Hypothalamus (tissue), 51 donors: ENCODE measurements at places on chromosomes 16 and 17.

DNA sequence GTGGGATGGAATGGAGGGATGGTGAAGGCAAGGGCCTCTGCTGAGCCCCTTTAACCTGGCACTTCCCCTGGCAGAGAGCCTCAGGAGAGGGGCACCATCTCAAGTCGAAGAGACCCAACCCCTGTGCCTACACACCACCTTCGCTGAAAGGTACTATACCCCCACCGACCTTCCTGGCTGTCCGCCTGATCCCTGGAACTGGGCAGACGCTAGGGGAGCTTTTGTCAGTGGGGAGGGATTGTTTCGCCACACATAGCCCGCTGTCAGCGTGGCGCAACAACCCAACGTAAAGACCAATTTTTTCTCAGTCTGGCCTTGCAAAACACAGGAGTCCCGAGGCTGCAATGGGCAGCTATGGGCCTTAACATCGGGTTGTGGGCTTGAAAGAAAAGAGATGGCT, 3.1 kb downstream of the PPP1R1B start:
- DNase-seq = no peak

GRCh38 chr16:73499276-73499675, 451.3 kb upstream of the ZFHX3 start:
- DNase-seq = no peak

DNA sequence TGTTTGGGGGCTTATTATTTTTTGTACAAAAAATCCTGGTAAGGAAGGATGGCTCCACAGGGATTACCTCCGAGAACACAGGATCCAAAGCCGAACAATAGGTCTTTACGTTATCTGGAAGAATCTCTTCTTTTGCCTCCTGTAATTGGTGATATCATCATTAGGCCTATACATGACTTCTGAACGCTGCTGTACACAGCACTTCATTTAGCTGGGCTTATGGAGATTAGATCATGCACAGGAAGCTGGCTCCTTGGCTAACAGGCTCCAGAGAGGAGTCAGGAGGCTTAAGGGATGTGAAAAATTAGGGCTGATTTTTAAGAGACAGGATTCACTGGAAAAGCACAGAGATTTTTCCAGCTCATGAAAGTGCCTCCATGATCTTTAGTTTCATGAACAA, 54.7 kb downstream of the TANGO6 start:
- no peak for DNase-seq

DNA sequence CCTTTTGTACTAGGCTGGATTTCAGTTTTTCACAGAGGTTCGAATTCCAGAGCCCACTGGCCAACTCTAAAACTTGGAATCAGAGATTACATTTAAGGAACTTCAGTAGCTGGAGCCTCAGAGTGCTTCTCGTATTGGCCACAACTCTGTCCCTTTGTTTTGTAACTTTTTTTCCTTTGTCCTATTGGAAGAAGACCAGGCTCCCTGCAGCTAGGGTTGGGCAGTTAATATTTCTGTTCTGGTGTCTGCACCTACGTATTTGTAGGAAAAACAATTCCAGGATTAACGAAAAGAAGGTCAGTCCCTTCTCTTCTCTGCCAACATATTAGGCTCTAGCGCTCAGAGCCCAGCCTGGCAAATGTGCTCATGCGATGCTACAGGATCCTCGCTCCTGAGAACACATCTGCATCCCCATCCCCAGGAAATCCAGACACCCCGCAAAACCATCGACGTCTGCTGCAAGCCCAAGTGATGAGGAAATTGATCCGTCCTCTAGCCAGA, 1.9 kb downstream of the CDH11 start:
- no peak for DNase-seq

DNA sequence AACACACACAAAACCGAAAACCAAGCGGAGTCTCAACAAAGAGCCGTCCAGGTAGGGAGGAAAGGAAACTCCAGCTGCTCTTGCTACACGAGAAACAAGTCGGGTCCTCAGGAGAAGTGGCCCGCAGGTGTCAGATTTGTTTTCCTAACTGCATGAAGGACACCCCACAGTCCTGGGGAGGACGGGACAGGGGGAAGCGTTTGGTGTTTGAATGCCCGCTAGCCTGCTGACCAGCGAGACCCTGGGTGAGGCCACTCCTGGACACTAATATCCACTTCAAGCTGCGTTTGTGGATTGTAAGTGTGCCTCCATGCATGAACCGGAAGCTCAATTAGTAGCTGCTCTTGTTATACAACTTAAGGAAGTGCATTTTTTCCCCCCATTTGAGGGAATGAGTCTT, 299.5 kb downstream of the MAF start:
- no peak for DNase-seq
